ENCODE measurements at places on chromosomes 16 and 17.

GRCh38 chr16:89549007-89549700 lies 11.3 kb upstream of the RPL13 start:
- DNase-seq, result no peak

DNA sequence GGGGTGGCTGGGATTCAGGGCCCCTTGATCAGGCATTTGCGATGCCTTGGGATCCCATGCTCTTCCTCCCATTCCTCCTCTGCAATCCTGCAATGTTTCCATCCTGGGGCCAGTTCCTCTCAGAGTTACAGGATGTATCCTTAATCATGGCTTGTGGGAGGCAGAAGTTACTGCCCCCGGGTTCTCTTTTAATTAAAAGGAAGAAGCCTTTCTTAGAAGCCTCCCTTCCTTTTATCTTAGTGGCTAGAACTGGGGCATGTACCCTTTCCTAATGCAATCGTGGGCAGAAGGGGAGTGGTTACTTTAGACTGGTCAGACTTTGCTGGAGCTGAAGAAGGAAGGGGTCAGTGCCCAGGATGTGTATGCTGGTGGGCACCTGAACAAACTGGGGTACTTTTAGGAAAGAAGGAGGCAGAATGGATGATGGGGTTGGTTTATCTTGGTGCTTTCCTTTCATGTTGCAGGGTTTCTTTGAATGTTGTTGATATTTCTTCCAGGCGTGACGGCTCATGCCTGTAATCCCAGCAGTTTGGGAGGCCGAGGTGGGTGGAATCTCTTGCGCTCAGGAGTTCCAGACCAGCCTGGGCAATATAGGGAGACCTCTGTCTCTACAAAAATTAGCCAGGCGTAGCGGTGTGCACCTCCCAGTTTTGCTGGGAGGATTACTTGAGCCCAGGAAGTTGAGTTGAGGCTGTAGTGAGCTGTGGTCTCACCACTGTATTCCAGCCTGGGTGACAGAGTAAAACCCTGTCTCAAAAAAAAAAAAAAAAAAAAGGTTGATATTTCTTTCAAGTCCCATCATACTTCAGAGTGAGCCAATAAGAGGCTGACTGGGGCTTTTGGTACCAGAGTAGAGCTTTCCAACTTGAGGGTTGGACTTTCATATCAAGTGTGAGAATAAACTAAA lies 13.2 kb upstream of the SPN start:
- DNase-seq, result no peak

DNA sequence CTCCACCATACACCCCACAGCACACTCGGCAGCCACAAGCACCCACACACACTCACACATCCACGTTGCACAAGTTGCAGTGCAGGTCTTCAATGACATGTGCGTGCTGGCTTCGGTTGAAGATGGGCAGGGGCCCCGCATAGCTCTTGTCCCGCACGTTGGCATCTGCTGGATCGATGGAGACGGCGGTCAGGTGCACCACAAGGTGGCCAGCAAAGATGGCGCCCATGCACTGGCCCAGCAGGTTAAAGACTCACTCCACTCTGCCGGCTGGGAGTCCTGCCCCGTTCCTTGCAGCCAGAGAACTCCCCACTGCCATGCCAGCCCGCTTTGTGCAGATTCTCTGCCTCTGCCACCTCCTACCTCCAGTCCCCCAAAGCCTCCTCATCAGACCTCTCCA lies 7.6 kb upstream of the TPPP3 start:
- DNase-seq, result no peak

- no peak for DNase-seq
Observed at GRCh38 chr17:32536736-32537643, 50.2 kb downstream of the CDK5R1 start.

DNA sequence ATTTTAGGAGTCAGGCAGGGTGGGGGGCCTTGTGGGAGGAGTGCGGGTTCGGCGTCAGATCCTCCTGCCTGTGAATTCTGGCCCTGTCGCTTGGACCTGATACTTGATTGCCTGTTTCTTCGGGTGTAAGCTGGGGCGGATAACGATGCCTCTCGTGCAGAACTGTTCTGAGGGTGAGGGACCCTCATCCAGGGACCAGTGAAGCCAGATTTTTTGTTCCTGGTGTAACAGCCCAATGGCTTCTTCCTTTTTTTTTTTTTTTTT lies 1.3 kb downstream of the TBCD start:
- no peak for DNase-seq

GRCh38 chr16:89174877-89175276 lies 3.3 kb downstream of the CDH15 start:
- no peak for DNase-seq

DNA sequence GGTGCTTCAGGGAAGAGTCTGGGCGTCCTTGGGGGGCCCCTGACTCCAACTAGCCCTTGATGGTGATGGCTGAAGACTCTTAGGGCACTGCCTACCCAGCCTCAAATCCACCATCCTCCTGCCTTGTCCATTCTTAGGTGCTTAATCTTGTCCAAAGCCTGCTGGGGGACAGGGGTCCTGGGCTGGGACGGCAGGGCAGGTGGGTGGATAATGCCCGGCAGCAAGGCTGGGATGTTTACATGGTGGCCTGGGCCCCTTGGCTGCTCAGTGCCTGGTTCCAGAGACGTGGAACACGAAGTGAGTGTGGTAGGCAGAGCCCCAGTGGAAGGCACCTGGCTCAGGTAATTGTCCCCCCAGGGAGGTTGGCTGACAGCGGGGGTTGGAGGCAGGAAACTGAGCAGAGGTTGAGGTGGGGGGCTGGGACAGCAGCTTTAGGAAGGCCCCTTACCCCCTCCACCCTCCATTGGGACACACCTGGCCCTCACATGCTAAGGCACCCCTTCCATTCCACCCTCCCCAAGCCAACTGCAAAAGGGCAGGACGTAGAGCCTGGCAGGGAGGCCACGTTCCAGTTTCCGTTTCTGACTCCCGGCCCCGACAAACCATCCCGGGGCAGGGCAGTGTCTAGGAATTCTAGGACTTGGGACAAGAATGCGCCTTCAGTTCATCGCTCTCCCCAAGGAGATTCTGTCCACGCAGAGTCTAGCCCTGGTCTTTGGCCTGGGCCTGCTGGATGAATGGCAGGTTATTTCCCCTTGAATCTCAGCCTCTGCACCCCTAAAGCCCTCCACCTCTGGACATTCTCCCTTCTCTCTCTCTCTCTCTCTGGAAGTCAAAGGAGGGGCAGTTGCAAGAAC lies 1.9 kb downstream of the FOXJ1 start:
- DNase-seq, result no peak

- DNase-seq, result no peak
Observed at GRCh38 chr16:78775161-78775561, 675.7 kb downstream of the WWOX start.

DNA sequence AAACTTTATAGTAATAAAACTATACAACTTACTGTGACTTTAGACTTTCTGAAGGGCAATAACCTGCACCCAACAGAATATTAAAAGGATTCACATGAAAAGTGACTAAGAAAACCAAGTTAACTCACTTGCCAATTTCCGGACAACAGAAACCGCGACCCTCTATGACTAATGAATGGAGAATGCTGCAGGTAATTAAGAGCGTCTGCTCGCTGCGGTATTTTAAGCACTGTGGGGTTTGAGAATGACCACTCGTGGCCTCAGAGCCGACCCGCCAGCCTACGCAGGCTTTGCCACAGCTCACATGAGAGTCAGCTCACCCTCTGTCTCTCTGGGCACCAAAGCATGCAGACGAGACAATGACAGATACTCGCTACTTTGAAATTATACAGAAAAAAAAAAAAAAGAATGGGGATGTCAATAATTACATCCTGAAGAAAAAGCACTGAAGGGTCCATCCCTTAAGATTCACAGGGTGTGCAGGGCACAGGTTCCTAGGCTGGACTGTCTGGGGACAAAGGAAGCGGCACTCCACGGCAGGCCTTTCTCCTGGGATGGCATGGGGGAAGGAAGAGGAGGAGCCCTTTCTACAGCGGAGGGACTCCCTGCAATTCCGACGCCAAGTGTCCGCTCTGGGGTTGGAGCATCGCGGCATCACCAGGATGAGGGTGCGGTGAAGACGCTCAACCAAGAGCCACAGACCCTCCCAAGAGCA lies 35.0 kb downstream of the ZCCHC14 start:
- peak; percentile 90 for DNase-seq

DNA sequence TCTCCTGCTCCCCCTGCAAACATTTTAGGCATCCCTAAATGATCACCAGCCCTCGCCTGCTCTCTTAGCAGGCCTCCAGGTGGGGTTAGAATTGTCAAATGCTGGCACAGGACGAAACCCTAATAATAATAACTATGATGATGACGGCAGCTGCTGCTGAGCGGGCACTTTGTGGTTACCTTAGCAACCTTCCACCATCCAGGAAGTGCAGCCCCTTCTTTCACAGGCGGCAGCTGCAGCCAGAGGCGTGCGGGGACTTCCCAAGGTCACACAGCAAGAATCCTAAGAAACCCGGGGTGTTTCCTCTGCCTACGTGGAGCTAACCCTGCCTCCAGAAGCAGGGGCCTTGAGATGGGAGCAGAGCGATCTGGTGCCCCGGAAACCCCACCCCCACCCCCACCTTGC lies 22.4 kb upstream of the EIF1 start:
- DNase-seq, result no peak

DNA sequence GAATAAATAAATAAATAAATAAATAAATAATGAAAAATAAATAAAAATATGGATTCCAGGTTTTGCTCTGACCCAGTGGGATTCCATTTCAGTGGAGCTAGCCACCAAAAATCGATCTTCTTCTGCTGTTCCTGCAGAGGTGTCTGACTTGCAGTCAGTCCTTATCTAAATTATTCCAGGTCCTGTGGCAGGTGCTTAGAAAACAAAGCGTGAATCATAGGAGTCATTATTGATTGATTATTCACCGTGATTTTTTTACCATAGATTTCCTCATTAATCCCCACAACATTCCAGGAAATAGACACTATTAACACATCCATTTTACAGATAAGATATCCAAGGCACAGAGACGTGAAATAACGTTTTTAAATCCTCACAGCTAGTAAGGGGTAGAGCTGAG lies 31.5 kb upstream of the ABR start:
- DNase-seq, result no peak

GRCh38 chr17:29074488-29074887 lies 31.5 kb downstream of the PIPOX start:
- no peak for DNase-seq

- no peak for DNase-seq
Observed at GRCh38 chr17:56359518-56359917, 206.2 kb downstream of the ANKFN1 start.

Measured in AG09319 (cell line).